ENCODE measurements at places on chromosomes 4 and X.

GRCh38 chr4:153393397-153393796 is 48.9 kb downstream of the MND1 start:
- DNase-seq = no peak

DNA sequence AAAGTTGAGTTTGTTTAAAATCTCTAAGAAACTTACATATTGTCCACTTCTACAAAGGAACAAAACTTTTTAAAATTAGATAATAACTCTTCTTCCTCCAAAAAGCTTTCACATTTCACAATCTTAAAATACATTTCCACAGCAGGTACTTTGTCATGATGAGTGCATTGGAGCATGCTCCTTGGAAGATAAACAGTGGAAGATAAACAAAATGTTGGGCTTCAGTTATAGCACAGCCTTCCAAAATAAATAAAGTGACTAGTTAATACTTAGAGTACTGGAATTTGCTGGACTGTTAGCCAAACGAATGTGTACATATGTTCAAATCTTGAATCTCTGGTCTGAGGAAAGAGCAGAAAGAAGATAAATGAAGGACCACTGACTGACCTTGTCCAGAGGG is 54.9 kb upstream of the PDE5A start:
- no peak for DNase-seq

GRCh38 chr4:1570291-1571164 is 113.6 kb downstream of the FAM53A start:
- no peak for DNase-seq

- no peak for DNase-seq
Observed at GRCh38 chr4:5510504-5510903, 197.9 kb downstream of the EVC2 start.

- no peak for DNase-seq
Observed at GRCh38 chrX:38431525-38431924, 79.1 kb downstream of the OTC start.

DNA sequence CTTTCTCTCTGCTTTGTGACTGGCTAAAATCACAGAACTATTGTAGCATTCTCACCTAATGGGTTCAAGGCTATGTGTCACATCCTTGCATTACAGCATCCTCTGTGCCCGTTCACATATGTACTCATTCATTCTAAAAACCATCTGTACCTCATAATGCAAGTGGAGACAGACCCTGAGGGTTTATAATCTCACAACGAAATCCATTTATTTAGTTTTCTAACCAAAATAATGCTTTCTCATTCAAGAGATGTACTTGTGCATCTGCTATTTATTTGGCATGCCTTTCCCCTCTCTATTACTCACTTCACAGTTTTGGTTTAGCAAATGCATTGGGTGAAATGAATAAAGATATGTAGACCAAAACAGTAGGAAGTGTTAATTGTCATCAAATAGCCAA is 261.5 kb downstream of the DCHS2 start:
- no peak for DNase-seq

DNA sequence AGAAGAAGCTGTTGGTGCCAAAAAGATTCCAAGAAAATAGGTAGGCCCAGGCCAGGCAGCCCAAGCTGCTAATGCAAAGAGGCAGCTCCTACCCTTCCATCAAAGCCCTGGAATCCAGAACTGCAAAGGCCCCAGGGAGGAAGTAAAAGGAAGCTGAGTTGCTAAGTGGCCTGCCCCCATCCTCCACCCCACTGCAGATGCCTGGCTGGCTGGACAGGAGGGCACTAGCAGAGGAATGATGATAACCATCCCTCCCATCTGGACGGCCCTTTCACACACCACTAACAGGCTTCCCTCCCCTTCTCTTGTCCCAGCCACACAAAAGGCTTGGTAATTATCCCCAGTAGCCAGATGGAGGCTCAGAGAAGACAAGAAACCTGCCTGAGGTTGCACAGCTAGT is 32.4 kb upstream of the PJA1 start:
- DNase-seq = no peak

DNA sequence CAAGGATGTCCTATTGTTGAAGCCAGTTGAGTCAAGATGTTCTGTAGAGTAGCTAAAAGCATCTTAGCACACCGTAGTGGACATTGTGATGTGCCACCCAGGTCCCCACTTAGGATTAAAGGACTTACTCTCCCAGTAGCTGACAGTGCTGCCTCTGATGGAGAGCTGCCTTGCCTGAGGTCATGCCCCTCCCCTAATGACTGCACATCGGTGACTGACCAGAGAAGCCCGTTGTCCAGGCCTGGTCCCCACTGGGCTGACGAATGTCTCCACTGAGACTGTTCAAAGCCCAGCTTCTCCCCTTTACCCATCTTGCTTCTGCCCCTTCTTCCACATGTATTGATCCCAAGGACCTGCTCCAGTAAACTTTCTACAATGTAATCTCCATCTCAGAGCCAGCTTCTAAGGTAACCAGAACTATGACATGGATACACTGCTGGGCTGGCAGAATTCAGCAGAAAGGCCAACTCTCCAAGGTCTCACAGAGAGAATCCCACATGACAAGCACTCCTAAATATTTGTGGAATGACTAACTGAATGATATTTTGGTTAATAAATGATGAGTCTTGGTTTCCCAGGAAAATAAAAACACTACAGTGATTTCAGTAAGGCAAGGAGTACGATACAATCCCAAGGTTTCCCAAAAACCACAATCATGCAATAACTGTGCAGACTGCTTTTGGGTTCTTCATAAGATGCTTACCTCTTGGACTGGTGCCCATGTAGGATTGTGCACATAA is 82.4 kb upstream of the TMEM150C start:
- DNase-seq = no peak

DNA sequence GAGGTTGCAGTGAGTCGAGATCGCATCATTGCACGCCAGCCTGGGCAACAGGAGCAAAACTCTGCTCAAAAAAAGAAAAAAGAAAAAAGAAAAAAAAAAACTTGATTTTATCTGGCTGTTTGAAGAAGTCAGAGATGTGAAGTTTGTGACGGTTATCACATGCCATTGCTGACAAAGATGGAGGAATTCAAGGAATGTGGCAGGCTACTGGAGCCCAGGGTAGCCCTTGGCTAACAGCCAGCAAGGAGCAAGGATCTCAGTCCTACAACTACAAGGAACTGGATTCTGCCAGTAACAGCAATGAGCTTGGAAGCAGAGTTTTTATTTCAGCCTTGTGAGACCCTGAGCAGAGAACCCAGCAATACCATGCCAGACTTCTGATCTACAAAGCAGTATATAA is 24.3 kb upstream of the TET2 start:
- no peak for DNase-seq

GRCh38 chrX:135737366-135738071 is 24.1 kb downstream of the CT45A1 start:
- no peak for DNase-seq

GRCh38 chrX:136447968-136448367 is 39.8 kb upstream of the BRS3 start:
- no peak for DNase-seq

- DNase-seq = no peak
Observed at GRCh38 chr4:121597346-121597934, 99.3 kb downstream of the ANXA5 start.

- no peak for DNase-seq
Observed at GRCh38 chr4:112905728-112906127, 143.7 kb upstream of the ANK2 start.

DNA sequence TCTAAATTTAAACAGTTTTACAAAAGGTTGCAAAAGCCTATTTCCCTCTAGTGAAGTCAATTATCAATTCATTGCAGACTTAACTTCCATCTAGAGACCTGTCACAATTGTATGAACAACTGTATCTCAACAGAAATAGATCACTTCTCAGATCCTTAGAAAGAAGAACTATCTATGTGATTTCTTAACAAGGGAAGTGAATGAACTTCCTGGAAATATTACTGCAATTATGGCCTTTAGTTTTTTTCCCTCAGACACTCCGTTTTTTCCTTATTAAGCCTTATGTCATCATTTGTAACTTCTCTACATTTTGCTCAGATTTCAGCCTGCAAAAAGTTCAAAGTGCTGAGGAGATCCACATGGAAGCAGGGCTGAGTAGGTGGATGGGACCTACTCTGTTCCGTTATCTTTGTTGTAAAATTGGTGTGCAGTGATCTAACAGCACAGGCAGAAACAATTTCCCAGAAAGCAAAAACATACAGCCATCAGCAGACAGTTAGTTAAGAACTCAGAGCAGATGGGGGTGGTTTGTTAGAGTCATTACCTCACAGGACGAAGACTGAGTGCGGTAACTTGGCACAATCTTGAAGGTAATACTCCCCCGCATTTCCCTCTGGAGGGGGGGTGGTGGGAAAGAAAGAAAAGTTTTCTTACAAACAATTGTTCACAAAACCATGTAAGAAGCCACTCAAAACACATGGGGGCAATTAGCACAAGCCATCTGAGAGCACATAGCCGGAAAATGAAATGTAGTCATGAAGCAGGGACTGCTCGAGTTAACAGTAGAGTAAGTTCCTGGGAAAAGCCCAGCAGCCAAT is 112.3 kb downstream of the NYX start:
- peak; percentile 16 for DNase-seq

DNA sequence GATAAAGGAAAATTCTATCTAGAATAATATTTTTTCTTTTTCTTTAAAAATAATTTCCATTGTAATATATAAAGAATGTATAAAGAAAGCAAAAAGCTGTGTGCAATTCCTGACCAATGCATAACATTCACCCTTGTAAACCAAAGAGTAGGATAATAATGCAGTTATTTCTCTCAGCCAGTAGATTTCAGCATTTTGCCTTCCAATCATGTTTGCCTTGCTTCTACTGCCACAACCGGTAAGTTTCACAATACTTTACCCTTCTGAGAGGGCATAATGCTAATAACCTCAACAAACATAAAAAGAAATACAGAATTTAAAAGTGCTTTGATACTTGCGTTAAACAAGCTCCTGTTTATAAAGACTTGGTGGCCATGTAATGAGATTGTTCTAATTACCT is 59.9 kb downstream of the CHIC2 start:
- DNase-seq = no peak

DNA sequence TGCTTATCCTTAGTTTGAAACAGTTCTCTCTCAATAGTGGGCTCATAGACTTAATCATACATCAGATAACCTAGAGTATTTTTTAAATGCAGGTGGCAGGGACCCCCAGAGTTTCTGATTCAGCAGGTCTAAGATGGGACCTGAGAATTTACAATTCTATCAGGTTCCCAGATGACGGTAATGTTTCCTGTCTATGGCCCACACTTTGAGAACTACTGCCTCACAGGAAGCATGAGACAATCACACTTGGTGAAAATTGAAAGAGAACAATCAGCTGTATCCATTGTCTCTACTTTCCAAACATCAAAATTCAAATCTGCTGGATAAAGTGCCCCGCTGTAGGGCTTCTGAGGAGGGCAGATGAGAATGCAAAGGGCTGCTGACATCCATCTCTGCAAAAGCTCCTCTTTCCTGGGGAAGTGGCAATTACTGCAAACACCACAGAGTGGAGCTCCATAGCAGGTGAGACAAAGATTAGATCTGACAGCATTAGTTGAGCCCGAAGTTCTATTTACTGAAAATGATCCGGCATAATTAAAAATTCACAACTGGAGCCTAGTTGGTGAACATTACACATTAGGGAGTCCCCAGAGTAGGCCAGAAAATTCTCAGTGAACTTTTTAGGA is 187.8 kb upstream of the MBNL3 start:
- DNase-seq = no peak

GRCh38 chr4:180541678-180542077 is 1701.5 kb upstream of the TENM3 start:
- no peak for DNase-seq

DNA sequence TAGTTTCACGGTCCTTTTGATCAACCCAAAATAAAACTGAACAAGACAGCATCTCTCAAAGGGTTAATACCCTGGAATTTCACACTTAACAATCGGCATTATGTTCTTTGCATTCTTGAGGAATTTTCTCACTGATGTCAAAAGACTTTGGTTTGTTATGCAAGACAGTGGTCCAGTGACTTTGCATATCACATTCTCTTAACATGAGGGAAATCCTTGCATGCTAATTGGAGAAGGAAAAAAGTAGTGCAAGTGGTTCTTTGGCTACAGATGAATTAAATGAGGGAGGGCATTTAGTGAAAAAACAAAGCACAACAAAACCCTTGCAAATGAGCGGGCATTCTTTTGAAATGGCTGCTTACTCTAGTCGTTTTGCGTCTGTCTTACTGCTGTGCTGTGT is 105.1 kb upstream of the LIMCH1 start:
- DNase-seq = no peak
